ENCODE measurements at places on chromosomes 5 and 9.

- DNase-seq: no peak
These were observed 7.1 kb upstream of the CPLX2 start for GRCh38 chr5:175864296-175864695.

DNA sequence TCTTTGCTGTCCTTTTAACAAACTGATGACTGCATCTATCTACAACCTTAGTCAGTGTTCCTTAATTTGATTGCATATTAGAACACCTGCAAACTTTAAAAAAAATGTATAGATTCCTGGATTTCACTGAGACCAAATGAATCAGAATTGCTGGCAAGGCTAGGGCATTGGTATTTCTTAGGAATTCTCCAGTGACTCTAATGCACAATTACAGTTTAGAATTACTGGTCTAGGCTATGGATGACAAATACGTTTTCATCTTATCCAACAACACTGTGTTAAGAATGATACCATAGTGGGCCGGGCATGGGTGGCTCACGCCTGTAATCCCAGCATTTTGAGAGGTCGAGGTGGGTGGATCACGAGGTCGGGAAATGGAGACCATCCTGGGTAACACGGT, 545.9 kb upstream of the RIOK2 start:
- DNase-seq: peak; percentile 32

- DNase-seq: no peak
These were observed 15.2 kb upstream of the TAF11L2 start for GRCh38 chr5:17482790-17483189.

DNA sequence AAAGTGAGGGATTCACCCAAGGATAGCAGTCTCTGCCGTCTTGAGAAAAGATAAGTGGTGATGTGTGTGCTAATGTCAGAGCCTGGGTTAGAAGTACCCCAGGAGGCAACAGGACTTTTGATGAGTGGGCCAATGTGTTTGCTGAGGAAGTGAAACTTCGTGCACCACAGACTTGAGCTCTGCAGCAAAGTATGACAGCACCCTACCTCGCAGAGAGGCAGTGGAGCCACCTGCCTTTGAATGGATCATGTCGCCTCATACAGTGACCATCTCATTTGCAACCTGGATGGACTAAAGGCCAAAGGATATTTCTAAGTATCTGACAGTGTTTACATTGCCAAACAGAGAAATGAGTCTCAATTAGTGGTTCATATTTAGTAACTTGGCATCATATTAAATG, 593.9 kb upstream of the GRAMD2B start:
- DNase-seq: no peak

GRCh38 chr5:115842089-115842935, 577 bp downstream of the AP3S1 start:
- no peak for DNase-seq

- no peak for DNase-seq
These were observed 6.0 kb downstream of the IPPK start for GRCh38 chr9:92663951-92664350.

DNA sequence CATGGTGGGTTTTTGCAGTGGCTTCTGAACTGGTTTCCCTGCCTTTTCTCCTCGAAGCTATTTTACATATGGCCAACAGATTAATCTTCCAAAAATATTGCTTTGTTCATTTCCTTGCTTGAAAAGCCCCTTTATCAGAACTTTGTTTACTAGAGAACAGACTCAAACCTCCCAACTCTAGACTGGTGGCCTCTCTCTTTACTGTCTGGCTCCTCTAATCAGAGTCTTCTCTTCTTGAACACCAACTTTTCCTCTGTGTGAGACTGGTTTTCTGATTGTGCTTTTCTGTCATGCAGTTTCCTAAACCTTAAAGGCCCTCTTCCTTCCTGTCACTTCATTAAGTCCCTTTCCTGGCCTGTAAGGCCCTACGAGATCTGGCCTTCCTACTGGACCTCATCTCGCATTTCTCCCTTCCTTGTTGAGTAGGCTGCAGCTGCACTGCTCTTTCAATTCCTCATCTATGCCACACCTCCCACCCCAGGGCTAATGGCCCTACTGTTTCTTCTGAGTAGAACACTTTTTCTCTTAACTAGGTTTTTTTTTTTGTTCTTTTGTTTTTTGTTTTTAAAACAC, 5.7 kb downstream of the C9orf43 start:
- no peak for DNase-seq

GRCh38 chr9:82923092-82923911, 139.6 kb downstream of the RASEF start:
- DNase-seq: no peak

- DNase-seq: no peak
These were observed 57.4 kb upstream of the SV2C start for GRCh38 chr5:76025790-76026189.

GRCh38 chr5:167767795-167768194, 523.6 kb upstream of the WWC1 start:
- no peak for DNase-seq

DNA sequence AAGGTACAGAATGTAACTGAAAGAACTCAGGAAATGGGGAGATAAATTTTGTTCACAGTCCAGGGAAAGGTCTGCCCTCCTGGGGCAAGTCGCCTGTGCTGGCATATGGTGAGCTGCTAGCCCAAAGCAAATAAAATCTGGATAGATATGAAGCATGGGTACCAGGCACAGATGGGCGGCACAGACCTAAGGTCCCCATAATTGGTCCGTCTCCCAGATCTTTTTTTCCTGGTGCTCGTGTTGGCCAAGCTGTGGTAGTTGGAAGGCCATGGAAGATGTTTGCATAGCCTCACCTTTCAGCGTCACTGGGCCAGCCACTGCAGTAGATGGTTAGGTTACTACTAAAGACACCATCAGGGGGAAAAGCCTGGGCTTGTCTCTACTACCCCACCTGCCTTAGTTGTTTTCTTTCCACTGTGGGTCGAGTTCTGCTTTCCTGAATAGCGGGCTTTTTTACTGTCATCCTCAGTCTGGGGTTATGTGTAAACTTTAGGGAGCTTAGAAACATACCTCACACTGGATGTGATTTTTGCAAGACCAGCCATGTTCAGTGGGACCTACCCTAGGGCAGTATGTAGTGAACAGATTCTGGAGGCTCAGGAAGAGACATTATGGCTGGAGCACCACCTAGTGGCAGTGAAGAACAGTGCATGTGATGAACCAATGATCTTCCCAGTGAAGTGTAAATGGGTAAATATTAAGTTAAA, 24.2 kb upstream of the GLRX start:
- DNase-seq: no peak

DNA sequence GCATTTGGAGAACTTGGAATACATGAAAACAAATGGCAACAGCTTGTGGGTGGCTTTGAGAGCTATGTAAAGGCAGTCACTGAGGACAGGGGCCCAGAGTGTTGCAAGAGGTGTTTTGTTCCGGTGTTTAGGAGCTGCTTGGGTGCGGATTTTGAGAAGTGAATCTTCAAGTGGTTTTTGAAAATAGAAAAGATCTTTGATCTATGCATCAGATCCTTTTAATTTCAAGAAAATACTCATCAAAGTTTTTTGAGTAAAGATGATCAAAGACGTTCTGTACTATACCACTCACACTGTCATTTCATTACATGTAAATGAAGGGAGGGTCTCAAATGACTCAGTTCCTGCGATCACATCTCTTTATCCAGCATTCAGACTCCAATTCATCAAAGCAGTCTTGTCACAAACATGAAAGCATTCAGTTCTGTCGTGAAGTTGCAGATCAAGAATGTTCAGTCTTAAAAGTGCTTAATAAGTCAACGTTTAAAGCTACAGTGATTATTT, 112.5 kb downstream of the WDR41 start:
- no peak for DNase-seq

DNA sequence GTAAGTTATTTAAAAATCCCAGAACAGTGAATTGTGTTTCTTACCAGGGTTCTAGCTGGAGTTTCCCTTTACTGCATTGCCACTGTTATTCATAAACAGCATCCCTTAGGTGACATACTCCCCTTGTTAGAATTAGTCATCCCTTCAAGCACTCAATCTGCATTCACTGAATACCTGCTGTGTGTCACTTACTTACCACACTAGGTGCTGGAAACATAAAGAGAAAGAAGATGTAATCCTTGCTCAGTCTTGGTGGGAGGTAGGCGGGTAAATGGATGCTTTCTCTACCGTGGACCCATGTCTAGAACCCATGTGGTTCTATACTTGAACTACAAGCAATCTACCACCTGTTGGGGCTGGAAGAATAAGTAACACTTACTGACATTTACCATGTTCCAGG, 371.6 kb downstream of the KDM4C start:
- DNase-seq: no peak

DNA sequence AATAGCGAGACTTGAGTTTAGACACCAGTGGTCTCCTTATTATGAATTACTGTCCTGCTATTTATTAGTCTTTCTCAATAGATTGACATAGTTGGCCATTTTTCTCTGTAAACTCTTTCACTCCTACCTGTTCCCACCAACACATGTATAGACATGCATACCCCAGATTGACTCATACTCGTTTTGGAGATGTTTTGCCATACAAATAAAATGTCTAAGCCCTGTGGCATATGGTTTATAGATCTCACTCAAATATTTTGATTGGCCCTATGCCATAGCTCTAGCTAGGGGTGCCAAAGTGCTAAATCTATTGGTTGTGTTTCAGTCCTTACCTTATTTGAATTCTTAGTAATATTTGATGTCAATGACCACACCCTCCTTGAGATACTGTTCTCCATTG, 42.3 kb downstream of the CAMK4 start:
- no peak for DNase-seq

DNA sequence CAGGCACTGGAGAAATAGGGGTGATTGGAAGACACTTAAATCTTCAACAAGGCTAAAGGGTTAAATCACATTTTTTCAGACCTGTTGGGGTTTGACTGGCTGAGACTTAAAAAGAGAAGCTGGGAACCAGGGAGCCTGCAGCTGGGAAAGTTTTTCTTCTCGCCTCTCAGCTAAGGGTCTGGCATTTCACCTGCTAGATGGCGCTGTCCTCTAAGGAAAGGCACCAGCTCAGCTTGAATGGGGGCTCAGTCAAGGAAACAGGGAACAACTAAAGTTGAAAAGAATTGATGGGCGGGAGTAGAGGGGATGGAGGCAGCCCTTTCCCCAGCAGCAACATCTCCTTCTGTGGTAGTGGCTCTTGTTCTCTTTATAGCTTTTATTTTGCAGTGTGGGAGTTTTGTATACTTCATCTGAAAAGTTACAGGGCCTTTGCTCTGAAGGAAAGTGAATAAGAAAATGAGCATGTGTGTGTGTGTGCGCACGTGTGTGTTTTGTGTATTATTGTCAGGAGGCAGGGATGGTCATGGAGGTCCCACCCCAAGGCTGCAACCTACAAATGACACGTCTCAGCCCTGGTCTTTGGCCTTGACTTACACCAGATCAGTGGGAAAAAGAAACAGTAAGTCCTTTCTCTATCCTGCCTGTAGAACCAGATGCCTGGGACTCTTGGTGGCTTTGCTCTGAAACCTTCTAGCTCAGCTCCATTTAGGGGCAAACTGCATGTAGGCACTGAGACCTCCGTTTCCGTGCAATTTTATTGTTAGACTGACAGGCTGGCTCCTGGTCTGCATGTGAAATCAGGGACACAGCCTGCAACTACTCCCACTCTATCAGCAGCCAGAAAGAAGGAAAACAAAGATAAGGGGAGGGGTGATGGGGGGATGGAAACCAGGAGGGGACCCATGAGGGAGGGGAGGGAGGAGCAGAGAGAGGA, 316.2 kb upstream of the CLINT1 start:
- no peak for DNase-seq

All from retinal pigment epithelial cell (primary cell).